ENCODE measurements at places on chromosomes 16 and 17.

DNA sequence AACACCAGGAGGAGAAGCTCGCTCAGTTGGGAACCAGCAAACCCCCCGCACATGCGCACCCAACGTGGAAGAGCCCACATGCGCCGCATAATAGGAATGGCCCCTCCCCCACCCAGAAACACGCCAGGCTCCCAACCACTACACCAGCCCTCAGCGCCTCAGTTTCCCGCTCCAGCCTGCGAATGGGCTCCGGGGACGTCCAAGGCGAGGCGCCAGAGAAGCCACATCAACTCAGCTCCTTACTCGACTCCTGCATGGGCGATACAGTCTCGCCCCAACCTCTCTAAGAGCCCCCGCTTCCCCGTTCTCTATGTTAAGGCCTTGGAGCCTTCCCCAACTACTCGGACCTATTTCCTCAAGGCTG lies 504 bp downstream of the SRSF1 start:
- peak; percentile 85 for DNase-seq

DNA sequence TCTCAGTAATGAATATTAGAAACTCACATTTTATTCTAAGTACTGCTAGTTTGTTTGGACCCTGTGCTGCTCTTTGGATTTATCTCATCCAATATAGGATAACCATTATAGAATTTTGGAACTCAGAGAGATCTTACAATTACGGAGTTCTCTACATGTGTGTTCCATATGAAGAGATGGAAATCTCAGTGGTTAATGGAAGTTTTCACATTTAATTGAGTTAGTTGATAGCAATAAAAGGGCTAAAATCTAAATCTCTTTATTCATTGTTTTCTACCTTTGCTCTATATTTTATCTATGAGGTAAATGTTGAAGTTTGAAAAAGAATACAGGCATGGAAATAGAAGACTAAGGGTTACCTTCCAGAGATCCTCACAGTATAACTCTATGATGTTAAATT lies 558.0 kb upstream of the KIF2B start:
- no peak for DNase-seq

- DNase-seq: no peak
Observed at GRCh38 chr17:78130437-78131101, at the start of gene TMC8. TSS of gene TMC8 (plus strand) at chr17:78130771. CDS start at chr17:78131589, 818 bp downstream.

DNA sequence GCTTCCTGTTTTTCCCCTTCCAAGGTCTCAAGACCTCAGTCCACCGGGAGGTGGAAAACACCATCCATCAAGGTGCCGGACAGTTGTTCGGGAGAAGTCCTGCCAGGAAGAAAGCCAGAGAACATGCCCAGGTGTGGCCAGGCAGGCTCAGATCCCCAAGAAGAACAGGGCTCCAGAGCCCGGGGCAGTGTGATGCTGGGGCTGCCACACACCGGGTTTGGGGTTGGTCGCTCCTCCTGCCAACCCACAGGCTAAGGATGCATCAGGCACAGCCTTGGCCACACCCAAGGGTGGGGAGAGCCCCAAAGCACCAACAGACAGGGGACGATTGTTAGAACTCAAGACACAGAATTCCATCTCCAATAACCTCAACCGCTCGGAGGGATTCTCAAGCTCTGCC lies 19.7 kb downstream of the ZFHX3 start:
- no peak for DNase-seq

DNA sequence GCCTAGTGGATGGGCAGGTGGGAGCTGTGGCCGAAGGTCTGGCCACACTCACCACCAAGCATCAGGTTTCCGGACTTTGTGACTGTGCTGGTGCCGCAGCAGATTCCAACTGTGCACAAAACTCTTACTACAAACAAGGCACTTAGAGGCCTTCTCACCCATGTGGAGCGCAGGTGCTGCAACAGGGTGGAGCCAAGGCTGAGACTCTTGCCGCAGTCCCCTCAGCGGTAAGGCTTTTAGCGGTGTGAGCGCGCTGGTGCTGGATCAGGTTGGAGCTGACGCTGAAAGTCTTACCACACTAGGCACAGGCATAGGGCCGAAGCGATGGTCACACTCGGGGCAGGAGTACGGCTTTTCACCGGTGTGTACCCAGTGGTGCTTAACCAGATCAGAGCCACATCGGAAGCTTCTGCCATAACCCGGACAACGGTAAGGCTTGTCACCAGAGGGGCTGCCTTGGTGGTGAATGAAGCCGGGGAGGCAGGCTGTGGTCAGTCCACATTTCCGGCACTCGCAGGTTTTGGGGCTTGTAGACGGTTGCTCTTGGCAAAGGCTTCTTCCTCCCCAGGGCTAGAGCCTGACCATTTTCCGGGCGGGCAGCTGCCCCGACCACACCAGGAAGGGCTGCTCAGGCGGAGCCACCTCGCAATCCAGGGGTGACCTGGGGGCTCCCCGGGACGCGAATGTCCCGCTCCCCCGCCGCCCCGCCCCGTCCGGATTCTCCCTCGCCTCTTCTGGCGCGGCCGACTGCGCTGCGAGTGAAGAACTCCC lies 1.0 kb upstream of the ARMC5 start:
- DNase-seq: peak; percentile 69

DNA sequence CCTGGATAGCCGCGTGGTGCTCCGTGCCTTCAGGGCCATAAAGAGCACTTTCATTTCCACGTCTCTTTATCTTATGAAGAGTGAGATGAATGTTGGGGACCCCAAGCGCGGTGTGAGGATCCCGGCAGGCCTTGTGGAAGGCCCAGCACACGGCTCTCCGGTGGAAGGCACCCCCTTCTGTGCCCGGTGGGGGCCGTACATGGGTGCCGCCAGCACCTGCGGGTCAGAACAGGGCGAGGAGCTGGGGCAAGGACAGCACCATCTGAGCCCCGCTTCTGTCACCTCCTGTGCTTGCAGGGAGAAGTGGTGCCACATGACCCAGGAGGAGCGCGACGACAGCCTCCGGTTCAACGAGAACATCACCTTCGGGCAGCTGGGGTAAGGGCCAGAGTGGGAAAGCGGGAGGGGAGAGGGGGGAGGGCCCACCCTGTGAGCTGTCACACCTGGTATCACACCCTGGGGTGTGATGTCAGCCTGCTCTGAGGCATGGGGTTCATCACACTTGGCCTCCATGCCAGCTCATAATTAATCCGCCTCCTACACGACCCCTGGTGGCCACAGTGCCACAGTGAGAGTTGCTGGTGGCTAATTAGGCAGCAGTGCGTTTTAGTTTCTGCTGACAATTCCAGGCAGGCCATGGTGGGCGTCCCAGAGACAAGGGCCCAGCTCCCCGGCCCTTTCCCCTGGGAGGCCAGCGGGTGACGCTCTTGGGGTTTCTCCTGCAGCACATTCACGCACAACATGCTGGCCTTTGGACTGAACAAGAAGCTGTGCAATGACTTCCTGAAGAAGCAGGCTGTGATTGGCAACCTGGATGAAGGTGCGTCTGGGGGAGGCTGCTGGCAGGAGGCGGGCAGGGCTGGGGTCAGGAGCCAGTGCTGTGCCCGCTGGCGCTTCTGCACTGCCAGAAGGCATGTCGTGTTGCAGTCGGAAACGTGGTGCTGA lies 25.7 kb downstream of the CIBAR2 start:
- DNase-seq: peak; percentile 67

- DNase-seq: no peak
Observed at GRCh38 chr16:66661210-66661560, 35.4 kb downstream of the CMTM4 start.

DNA sequence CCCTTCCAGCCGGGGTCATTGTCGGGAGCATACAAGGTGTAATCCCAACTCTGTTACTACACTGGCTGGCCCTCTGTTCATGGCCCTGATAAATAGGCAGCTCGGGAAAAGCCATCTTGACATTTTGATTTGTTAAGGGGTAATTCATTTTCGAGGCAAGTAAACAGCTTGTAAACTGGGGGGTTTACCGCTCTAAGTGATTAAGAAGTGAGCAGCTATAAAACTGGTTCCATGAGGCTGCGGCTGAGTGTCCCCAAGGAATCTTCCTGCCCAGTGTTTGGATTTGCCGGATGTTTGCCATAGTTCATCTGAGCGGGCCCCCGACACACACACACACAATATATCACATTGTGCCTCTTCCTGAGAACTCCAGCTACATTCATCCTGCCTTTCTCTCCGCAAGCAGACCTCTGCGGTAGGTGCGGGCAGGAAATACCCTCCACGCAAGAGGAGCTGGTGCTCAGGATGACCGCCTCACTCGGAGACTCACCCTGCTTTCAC lies 92.2 kb downstream of the SOCS1 start:
- DNase-seq: no peak

DNA sequence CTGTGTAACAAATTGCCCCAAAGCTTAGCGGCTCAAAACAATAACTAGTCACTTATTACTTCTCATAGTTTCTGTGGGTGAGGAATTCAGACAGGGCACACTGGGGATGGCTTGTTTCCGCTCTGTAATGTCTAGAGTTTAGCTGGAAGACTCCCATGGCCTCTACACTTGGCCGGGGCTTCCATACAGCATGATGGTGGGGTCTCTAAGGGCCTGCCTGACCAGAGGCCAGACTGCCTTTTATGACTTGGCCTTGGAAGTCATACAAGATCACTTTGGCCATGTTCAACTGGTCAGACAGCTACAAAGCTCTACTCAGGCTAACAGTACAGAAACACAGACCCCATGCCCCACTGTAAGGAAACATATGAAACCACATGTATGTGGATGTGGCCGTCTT lies 8.2 kb downstream of the GLP2R start:
- no peak for DNase-seq

DNA sequence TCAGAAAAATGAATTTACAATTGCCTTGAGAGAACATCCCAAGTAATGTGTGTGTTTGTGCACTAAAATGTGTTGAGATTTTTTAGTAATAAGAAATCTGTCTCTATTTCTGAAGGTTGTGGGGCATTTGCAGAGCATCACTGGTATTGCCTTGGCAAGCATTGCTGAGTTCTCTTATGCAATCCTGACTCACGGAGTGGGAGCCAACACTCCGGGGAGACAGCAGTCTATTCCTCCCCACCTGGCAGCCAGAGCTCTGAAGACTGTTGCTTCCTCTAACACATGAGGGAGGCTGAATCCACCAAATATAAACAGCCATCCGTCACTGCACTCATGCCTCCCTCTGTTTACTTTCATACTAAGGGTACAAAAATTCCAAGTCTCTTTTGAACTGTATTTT lies 10.6 kb downstream of the CNTD1 start:
- peak; percentile 68 for DNase-seq

GRCh38 chr16:65876056-65876408 lies 490.5 kb upstream of the CDH5 start:
- peak; percentile 41 for DNase-seq

- no peak for DNase-seq
Observed at GRCh38 chr17:7038025-7038862, 2.4 kb downstream of the SLC16A13 start.

DNA sequence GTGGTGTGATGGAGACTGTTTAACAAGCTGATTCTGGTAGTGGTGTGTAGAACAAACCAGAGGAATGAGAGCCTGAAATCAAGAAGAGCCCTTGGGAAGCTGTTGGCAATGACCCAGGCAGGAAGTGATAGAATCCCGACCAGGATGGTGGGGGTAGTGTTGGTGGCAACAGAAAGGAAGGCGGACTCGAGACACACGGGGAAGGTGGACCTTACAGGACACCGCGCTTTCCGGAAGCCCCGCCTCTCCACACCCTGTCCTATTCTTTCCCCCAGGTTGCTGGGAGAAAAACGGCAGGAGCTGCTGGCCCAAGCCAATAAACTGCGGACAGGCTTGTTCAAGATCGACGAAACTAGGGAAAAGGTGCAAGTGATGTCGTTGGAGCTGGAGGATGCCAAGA lies 30.0 kb upstream of the KDM6B start:
- peak; percentile 34 for DNase-seq

GRCh38 chr17:67629971-67630320 lies 87.8 kb upstream of the NOL11 start:
- peak; percentile 68 for DNase-seq

DNA sequence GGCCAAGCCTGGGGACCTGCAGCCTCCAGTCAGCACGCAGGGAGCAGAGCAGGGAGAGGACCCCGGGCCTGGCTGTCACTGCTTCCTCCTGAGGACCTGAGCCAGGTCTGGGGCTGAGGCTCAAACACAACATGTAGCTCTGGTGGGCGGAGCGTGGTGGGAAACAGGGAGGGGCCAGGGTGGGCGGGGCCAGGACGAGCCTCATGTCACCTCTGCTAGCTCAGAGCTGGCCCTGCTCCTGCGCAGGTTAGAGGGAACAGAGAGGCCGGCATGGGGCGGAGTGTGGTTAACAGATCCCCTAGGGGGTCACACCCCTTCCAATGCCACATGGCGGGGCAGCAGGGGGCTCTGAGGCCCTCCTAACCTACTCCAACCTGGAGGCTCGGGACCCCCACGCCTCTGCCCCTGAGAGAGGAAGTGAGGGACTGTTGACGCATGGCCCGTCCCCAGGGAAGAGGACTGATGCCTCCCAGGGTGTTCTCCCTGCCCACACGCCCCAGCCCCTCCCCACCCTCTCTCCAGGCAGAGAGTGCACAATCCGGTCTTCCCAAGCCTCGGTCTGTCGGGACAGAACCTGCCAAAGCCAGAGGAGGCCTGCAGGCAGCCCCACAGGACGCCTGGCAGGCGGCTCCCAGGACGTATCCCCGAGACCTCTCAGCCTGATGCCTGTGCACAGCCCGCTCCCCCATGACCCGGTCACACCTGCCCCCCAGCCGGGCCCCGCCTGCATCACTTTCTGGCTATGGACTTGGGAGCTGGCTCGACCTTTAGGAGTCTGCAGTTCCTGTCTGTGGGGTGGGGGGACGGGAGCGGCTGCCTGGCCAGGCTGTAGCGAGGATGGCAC lies 15.2 kb downstream of the PIEZO1 start:
- no peak for DNase-seq

DNA sequence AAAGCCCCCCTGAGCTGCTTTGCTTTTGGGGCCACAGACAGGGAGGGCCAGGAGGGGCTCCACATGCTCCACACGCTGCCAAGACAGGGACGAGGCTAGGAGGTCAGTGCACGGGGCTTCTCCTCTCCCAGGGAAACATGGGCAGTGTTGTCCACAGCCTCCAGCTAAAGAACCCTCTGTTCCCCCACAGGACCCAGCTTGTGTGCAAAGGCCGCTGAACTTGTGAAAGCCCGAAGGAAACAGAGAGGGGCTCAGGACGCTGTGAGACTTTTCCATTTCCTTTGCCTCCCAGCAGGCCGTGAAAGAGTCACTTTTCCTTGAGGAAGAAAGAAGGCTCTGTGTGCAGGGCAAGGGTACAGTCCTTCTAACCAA lies 9.7 kb downstream of the CDRT4 start:
- no peak for DNase-seq

DNA sequence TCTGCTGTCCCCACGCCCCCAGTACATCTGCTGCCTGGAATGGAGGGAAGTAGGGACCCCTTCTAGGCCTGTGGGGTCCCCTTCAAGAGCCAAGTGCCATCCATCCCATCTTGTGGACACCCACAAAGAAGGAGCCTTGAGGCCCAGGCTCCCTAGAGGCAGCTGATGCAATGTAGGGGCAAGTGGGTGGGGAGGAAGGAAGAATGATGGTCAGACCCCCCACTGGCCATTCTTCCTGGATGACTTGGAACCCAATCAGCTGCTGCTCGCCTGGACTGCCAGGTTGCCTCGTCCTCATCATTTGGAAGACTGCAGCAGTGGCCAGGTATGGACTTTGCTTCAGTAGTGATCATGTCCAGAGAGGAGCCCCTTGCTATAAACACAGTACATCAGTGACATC lies 48.9 kb downstream of the SMPD3 start:
- peak; percentile 25 for DNase-seq

DNA sequence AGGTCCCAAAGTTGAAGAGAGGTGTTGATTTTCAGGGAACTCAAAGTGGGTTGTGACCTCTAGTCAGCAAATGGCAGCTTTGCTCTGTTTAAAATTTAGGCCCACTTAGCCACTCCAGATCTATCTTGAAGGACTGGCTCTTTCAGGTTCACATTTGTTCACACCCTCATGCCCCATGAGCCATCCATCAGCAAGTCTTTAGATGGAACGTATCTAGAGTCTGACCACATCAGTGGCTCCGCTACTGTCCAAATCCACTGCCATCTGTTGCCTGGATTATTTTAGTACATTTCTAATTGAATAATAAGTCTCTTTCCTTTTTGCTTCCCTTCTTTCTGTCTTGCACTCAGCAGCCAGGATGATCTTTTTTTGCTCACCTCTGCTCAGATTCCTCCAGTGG lies 10.5 kb downstream of the ITGB3 start:
- no peak for DNase-seq

Measured in EH (cell line).